ENCODE measurements at places on chromosomes 7 and 10.

DNA sequence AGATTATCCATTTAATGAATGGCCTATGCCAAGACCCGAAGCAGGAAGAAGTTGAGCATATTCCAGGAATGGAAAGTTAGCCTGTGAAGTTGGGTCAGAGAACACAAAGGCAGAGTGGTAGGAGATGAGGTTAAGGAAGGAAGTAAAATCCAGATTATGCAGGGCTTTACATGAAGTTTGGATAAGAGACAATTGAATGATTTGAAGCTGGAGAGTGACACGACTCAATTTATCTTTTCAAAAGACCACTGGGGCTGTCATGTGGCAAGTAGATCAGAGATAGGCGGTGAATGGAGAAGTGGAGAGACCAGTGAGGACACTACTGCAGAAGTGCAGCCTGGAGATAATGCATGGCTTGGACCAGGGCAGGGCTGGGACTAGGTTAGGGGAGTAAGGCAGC, 7.2 kb upstream of the CNOT4 start:
- DNase-seq = no peak

DNA sequence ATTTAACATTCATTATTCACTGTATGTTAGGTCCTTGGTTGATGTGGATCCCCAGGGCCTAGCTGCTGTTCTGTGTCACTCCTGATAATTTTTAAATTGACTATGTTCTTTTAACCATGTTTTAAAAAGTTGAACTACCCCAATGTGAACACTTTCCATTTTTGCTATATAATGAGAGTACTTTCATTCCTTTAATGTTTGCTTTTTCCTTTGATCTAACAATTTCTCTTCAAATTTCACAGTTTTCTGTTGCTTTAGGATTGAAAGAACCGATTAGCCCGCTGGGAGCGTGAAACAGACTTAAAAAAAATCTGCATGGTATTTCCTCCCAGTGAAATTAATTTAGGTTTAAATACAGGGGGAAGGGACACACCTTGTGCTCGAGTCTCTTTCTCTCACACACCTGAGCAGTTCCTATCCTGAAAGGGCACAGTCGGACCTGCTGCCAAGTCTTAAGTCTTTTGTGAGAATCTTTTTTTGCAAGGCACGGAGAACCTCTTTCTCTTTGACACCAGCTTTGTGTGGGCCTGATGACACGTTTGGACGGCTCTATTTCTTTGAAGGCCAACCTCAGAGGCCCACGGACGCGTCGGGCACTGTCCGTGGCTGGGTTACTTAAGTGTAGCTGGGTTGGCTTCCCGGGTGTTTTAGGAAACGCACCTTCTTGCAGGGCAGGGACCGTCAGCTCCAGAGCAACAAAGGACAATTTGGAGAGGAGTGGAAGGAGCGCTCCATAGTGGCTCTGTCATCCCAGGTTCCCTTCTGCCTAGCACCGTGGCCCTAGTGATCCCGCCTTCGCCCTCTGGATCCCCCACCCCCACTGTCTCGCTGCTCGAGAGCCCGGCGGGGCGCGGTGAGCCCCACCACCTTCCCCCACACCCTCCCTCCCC, 1.0 kb upstream of the CHN2 start:
- DNase-seq = no peak

DNA sequence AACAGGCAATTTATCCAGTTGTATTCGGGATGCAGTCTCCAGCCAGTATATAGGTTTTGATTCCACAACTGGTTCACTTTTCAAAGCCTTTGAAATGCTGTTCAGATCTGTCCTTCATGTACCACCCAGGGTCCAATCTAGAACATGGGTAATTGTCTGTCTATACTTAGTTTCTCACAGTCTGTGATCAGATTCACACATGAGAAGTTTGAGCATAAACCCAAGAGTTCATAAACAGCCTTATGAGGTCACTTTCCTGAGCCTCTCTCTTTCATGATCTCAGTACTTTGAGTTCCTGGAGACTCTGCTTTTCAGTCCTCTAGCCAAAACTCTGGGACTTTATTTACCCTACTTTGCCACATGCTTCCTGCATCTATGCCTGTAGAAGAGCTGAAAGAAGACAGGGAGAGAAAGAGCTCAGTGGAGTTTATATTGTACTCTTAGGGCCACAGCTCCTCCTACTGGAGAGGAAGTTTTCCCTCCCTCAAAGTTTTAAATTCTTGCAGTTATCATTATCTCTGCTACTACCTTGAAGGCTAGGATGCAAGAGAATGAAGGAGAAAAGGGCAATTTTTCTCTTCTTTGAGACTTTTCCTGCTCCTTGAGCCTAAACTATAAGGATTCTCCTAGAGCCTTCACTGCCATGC, 172.0 kb downstream of the ZEB1 start:
- no peak for DNase-seq

DNA sequence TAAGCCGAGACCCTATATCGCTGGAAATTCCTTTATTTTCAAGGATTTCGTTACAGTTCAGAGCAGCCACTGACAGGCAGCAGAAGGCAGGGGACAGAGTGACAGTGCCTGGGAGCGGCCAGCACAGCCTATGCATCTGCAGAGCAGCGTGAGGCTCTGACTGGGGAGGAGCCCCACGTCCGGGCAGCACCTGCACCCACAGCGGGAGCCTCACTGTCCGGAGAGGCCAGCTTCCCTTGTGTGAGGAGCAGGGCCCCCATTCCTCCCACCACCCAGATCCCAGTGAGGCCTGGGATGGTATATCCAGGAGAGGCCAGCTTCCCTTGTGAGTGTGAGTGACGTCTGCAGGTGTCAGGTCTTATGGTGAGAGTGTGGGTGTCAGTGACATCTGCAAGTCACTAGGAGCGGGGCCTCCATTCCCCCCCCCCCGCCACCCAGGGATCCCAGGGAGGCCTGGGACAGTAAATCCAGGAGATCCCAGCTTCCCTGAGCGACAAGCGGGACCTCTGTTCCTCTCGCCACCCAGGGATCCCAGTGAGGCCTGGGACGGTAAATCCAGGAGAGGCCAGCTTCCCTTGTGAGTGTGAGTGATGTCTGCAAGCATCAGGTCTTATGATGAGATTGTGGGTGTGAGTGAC, 259.1 kb downstream of the PTPRN2 start:
- DNase-seq = no peak

GRCh38 chr10:16259726-16260125, 177.1 kb upstream of the PTER start:
- DNase-seq = no peak

DNA sequence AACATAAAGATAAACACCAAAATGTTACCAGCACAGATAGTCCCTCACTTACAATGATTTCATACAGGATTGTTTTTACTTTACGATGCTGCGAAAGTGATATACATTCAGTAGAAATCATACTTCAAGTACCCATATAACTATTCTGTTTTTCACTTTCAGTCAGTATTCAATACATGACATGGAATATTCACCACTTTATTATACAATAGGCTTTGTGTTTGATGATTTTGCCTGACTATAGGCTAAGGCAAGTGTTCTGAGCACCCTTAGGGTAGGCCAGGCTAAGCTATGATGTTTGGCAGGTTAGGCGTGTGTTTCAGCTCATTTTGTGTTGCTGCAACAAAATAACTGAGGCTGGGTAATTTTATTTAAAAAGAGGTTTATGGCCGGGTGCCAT, 155.0 kb downstream of the RTKN2 start:
- DNase-seq = no peak

- peak; percentile 23 for DNase-seq
These were observed 12.2 kb upstream of the REPIN1 start for GRCh38 chr7:150356265-150356897.

DNA sequence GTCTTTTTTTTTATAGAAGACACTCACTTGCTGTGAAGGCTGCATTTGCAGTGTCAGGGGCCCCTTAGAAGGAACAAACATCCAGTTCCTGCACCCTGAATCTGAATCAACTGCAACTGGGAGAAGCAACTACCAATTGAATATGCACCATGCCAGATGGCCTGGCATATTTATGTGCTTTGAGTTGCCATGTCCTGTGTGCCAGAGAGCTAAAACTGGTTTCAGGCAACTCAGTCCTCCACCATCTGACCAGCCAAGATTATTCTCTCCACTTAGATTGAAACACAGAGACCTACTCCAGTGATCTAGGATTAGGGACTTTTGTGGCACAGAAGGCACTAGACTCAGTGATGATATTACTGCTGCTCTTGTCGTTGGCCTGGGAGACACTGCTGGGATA, 225.4 kb downstream of the HECW1 start:
- DNase-seq = no peak

DNA sequence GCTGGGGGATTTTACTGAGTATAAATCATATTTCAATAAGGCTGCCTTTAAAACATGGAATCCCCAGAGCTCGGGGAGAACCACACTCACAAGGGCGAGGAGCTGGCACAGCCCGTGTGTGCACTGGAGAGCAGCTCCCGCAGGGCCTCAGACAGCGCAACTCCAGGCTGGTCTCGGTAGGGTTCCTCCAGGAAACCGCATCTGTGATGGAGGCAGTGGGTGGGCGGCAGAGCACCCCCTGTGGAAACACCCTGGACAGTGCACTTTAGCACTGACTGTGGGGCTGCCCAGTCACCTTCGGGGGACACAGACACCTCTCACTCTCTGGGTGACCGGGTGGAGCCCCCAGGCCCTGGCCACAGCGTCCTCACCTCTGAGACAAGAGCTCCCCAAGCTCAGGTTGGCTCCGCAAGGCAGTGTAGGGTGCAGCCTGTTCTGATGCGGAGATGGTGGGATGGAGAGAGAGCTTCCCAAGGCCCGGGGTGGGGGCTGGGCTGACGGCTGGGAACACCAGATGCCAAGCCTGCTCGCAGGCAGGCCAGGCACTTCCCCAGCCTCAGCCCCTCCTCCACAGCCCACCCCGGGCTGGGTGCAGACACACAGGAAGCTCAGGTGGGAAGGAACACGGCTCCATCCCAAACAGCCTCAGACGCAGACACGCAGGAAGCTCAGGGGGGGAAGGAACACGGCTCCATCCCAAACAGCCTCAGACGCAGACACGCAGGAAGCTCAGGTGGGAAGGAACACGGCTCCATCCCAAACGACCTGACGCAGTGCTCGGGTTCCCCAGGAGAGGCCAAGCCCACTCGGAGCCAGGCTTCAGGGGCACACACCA, 224.4 kb downstream of the MAD1L1 start:
- DNase-seq = no peak

GRCh38 chr7:21317966-21318915, 109.6 kb upstream of the SP4 start:
- DNase-seq = peak; percentile 84

- no peak for DNase-seq
These were observed 54.2 kb downstream of the GUSB start for GRCh38 chr7:65927489-65928448.

DNA sequence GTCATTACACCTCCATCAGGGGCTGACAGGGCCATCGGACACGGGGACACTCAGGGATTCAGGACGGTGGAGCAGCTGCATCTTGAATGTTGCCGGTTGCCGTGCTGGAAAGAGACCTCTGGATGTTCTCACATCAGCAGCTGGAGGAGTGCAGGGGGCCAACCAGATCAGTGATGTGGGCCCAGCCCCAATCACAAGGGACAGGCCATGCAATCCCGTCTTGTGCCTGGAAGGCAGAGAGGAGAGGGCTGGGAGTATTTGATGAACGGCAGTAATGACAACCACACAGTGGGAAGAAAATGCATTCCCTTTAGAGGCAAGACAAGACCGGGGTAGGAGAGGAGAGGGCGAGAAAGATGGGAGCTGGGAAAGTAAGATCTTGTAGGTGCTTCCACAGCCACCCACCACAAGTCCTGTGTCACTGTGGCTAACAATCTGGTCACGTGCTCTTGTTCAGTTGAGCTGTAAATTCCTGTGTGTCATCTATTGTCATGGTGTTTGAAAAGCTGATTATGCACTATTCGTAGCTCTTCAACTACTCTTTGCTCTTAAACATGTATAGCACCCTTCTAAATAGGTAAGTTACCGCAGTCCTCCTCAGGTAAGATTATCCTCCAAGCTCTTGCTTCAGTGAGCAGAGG, 85.9 kb upstream of the LEP start:
- no peak for DNase-seq

DNA sequence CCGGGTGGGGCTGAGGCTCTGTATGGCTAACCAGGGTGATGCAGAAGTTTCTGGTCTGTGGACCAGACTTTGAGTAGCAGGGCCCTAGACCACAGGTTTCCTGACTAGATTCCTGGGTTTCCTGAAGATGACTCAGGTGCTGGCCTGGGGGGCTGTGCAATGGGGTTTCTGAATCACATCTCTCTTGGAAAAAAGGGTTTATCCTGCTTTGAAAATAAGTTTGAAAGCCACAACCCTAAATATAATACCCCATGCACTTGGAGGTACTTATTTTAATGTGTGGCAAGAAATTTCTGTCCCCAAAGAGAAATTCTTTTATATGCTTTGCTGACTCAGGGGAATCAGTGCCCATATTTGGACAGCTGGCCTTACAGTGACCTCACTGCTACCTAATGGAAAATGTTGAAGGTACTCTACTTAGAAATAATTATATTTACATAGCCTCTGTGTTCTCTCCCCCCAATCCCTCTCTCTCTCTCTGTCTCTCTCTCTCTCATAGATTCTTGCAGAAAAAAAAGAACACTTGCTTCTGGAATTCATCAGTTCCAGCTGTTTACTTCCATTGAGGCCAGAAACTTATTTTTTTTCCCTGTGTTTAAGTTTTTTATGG, 184.4 kb upstream of the LYZL2 start:
- DNase-seq = no peak

GRCh38 chr10:69628891-69629290, 1.2 kb upstream of the FAM241B start:
- DNase-seq = no peak

- DNase-seq = no peak
These were observed 8.4 kb downstream of the TMEM140 start for GRCh38 chr7:135156290-135156689.

GRCh38 chr7:80591654-80592053, 46.8 kb upstream of the CD36 start:
- no peak for DNase-seq

DNA sequence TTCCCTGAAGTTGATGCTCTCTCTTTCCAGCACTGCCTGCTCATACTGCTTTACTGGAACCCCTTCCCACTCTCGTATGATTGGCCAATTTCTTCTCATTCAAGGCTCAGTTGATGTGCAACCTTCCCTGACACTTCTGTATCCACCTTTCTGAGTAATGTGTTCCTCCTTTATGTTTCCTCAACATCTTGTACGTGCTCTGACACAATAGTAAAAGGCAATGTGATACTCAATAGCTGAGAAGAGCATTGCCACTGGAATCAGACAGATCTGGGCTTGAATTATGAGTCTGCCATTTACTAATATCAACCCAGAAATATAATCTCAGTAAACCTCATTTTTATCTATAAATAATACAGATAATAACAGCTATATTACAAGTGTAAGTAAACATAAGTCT, 34.7 kb downstream of the ARL4A start:
- DNase-seq = no peak

- DNase-seq = no peak
These were observed 111.9 kb upstream of the EGFR start for GRCh38 chr7:54906963-54907362.

GRCh38 chr7:16587790-16588189, 57.8 kb downstream of the ANKMY2 start:
- no peak for DNase-seq

GRCh38 chr10:13095094-13095493, 4.9 kb upstream of the OPTN start:
- no peak for DNase-seq

DNA sequence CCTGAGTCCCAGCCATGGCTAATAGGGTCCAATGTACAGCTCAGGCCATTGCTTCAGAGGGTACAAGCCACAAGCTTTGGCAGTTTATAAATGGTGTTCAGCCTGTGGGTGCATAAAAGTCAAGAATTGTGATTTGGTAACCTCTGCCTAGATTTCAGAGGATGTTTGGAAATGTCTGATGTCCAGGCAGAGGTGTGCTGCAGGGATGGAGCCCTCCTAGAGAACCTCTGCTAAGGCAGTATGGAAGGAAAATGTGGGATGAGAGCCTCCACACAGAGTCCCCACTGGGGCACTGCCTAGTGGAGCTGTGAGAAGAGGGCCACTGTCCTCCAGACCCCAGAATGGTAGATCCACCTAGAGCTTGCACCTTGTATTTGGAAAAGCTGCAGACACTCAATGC, 779.9 kb downstream of the GRM8 start:
- no peak for DNase-seq

Measured in NCI-H1930 (cell line).